Fibroblast of the conjunctiva (primary cell): ENCODE measurements at places on chromosomes 7 and 10.

DNA sequence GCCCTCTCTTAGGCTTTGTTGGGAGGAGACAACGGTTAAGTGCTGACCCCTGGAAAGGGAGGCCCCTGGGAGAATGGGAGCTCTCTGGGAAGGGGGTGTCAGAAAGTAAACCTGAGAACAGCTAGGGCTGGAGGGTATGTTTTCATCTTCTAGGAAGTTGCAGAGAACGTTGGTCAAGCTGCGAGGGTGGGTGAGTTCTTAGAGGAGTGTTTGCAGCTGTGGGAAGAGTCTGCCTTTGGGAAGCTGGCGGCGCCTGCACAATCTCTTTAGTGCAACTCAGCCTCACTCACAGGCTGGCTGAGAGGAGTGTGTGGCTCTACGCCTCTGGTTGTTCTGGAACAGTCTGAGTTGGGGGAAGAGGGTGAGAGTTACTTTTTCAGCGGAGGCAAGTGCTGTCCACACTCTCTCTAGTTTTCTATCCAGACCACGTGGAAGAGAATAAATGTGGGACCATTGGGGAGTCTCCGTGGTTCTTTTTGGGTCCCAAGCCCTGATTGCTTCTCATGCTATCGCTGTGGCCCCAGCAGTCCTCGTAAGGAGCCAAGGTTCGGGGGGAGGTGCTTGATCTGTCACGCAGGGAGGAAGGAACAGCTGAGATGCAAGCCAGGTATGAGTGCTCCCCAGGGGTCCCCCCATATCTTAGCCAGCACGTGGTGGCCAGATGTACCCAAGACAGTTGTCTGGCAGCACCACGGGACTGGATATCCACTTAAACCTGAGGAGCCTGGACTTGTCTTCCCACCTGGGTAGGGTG lies 237.2 kb downstream of the BUB3 start:
- no peak for DNase-seq

DNA sequence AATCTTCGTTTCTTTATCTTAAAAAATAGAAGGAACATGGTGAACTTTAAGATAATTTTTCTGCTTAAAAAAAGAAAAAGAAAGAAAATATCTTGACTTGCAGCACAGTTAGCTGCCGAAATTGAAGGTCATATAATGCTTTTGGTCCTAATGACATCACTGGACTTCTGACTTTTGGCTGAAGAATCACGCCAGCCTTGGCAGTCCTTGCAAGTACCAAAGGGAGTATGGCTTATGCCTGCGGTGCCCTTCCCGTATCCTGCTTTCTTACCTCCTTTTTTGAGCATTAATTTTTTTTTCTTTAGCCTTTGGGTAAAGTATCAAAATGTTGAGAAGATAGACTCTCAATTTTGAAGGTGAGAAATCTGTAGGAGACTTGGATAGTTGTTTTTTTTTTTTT lies 7.0 kb downstream of the BMPR1A start:
- DNase-seq = no peak

DNA sequence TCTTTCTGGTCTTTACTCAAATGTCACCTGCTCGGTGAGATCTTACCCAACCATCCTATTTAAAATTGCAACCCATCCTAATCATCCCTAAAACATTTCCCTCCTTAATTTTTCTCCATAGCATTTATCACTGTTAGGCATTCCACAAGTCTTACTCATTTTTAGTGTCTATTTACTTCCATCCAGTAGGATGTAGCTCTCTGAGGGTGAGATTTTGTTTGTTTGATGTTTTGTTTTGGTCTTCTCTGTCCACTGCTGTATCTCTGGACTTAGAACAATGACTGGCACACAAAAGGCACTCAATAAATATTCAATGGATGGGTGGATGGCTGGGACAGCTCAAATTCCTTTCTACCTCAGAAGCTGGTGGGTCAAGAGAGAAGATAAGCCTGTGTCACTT lies 15.8 kb upstream of the DUSP5 start:
- no peak for DNase-seq

DNA sequence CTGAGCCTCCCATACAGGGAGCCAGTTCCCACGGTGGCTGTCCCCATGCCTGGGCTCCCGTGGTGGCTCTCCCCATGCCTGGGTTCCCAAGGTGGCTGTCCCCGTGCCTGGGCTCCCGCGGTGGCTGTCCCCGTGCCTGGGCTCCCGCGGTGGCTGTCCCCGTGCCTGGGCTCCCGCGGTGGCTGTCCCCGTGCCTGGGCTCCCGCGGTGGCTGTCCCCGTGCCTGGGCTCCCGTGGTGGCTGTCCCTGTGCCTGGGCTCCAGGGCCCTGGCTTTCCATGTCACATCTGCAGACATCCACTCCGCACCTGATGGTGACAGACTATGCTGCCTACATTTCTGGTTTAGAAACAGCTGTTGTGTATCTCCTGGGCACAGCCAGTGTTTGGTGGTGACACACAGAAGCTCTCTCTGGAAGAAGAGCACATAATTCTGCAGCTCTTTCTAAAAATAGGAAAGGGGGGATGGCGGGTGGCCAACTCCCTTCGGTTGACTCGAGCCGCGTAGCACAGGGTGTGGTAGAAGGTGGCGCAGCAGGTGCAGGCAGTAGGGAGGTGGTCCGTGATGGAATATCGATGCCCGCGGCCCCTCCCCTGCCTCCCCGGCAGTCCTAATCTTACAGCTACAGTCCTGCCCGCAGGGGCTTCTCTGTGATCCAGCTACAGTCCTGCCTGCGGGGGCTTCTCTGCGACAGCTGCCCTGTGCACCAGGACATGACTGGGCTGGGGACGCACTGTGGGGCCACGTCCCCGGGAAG lies 251.2 kb downstream of the DNAJB6 start:
- DNase-seq = no peak

DNA sequence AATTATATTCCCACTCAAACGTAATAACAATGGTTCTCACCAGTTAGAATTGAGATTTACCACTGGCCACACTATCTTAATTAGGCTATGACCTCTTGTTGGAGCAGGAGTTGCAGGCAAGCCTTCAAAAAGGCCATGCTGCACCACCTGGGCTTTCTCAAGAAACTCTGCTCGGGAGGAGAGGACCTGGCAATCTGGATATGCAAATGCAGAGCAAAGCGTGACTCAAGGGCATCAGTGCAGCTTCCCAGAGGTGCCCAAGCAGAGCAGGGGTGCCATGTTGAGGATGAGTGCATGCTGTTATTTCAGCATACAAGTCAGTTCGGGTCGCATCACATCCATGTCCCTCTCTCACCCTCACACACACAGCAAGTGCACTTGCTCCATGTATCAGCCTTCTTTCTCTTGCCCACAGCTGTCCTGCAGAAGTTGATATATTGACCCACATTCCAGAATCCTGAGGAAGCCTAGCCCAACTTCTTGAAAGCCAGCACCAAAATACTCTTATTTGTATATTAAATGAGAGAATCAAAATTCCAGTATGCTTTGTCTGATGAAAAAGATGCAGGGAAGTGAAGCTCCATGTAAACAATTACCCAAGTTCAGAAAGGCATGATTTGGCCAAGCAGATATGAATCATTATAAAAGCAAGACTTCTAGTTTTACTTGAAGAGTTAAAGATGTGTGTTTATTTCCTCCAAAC lies 55.7 kb upstream of the IL6 start:
- no peak for DNase-seq

DNA sequence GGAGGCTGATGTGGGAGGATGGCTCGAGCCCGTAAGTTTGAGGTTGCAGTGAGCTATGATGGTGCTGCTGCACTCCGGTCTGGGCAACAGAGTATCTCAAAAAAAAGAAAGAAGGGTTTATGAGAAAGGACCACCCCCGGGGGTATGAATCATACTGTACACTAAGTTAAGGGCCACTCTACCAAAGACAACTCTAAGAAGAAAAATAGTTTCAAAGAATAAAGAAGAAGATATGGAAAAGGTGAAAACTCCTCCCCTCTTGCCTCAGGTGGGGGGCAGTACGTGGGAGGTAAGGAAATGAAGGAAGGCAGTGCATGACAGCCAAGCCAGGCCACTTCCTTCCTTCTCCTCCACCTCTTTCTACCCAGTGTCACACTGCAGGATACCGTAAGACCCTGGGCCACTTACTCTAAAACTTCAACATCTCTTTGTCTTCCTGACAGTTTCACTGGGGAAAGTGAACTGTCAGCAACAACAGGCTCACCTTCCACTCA lies 61.3 kb downstream of the PIP4K2A start:
- no peak for DNase-seq

DNA sequence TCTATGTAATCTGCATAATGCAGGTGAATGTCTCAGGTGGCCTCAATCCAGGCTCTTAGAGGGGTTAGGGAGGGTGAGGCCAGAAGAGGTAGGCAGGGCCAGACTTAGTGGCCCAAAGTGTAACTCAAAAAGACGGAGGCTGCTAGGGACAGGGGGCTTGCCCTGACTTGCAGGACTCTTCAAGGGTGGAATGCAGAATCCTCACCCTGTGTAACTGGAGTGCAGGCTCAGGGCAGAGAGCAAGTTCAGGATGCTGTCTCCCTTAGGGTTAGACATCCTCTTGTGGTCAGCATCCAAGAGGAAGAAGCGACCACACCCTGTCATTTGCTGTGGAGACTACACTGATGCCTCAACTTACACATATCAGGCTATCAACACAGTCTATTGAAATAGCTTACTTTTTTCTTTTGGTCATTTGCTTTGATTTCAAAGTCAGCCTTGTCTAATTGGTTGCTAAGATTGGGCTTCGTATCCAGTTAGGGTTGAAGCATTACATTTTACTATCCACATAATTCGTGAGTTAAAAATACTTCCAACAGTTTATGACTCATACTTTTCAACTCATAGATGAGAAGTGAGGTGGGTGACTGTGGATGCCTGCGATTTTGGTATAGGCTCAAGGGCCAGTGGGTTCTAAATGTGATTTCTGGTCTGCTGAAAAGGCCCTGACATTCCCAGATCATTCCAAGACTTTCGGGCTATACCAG lies 563.6 kb downstream of the SUGCT start:
- no peak for DNase-seq

- DNase-seq = no peak
Observed at GRCh38 chr10:105597312-105597711, 956.2 kb downstream of the SORCS3 start.

- no peak for DNase-seq
Observed at GRCh38 chr7:99016196-99016595, 127.7 kb downstream of the SMURF1 start.

- DNase-seq = no peak
Observed at GRCh38 chr10:29917311-29917710, 142.1 kb downstream of the JCAD start.

DNA sequence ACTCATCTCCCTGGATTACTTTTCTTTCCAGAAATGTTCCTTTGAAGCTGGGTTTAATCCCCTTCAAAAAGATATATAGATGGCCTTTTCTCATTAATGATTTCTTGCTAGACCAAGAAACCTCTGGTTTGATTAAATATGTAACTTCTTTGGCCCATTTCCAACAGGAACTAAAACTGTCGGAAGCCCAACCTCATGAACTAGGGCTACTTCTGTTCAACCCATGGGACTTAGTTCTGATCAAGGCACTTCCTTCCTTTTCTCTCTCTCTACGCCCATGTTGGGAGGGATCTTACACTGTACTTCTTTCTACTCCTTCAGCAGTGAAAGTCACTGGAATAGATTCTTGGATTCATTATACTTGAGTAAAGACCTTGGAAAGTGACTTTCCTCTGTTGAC lies 83.6 kb downstream of the TMEM106B start:
- no peak for DNase-seq

DNA sequence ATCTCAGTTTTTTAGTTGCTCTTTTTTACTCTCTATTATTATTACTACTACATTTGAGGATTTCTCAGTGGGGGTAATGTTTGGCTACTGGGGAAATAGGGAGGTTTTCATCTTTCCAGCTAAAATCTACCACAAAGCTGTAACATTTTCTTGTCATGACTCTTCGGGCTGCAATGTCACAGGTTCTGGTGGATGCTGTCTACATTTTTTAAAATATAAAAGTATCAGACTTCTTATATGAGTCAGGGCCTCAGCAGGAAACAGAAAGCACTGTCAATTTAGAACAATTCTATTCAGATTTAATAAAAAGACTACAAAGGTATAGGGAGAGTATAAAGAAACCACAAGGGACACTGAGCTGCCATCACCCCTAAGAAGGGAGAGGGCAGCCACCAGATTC lies 61.6 kb downstream of the DNAJC12 start:
- no peak for DNase-seq

DNA sequence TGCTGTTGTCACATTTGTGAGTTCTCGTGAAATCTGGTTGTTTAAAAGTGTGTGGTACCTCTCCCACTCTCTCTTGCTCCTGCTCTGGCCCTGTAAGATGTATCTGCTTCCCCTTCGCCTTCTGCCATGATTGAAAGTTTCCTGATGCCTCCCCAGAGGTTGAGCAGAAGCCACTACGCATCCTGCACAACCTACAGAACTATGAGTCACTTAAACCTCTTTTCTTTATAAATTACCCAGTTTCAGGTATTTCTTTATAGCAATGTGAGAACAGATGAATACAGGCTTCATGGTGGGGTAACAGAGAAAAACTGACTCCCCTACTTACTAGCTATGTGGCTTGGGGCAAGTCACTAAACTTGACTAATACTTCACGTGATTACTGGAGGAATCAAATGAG lies 18.0 kb upstream of the STEAP4 start:
- DNase-seq = no peak

- no peak for DNase-seq
Observed at GRCh38 chr7:113144817-113145216, 26.5 kb upstream of the SMIM30 start.

GRCh38 chr7:117592011-117592635 lies 112.3 kb downstream of the CFTR start:
- no peak for DNase-seq

- no peak for DNase-seq
Observed at GRCh38 chr10:119377958-119378736, 164.4 kb downstream of the RGS10 start.

- no peak for DNase-seq
Observed at GRCh38 chr7:142611566-142612236, 137.6 kb upstream of the PRSS1 start.

- DNase-seq = no peak
Observed at GRCh38 chr10:7122561-7122960, 288.3 kb downstream of the SFMBT2 start.

- no peak for DNase-seq
Observed at GRCh38 chr7:56077681-56078080, 13.6 kb downstream of the SUMF2 start.
